ENCODE measurements at places on chromosomes 2 and 18.

GRCh38 chr2:70475266-70475665 lies 78.4 kb downstream of the TGFA start:
- DNase-seq, result no peak

DNA sequence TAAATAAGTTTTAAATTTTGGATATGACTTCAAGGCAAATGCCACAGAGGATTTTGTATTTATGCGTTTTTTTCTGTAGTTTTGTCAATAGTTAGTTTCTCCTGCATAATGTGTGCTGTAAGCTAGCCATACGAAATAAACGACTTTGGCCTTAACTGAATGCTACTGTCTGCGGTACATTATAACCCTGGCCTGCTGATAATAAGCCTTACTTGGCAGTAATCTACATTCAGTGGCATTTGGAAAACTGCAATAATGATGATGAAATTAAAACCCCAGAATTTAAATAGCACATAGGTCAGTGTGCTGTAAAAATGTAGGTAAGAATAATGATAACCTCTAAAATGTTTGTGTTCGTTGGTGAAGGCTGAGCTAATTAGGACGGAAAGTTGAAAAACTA lies 88.8 kb downstream of the LRP1B start:
- DNase-seq, result no peak

DNA sequence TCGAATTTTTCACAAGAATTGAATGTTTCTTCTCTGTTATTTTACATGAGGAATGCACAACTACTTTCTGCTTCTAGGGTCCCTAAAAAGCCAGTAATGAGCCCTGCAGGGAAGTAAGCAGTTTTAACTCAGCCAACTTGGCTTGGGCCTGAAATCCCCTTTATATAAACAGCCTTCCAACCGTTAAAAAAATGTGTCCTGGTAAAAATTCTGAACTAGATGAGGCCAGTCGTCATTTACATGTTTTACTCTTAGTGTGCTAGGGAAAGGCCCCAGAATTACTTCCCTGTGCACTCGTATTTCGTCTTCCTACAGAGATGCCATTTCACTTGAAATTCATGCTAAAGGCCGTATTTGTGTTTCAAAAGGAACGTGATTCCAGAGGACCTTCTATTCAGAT lies 42.4 kb upstream of the RPE start:
- no peak for DNase-seq

- no peak for DNase-seq
Measured at GRCh38 chr2:20682167-20682920, 15.4 kb downstream of the GDF7 start.

- DNase-seq, result peak; percentile 79
Measured at GRCh38 chr18:79064228-79064627, 5.0 kb upstream of the ATP9B start.

GRCh38 chr2:3248754-3249475 lies 128.7 kb downstream of the EIPR1 start:
- no peak for DNase-seq

- no peak for DNase-seq
Measured at GRCh38 chr2:187078297-187078696, 229.3 kb upstream of the ZSWIM2 start.

- DNase-seq, result no peak
Measured at GRCh38 chr18:9091066-9091476, 11.4 kb upstream of the NDUFV2 start.

DNA sequence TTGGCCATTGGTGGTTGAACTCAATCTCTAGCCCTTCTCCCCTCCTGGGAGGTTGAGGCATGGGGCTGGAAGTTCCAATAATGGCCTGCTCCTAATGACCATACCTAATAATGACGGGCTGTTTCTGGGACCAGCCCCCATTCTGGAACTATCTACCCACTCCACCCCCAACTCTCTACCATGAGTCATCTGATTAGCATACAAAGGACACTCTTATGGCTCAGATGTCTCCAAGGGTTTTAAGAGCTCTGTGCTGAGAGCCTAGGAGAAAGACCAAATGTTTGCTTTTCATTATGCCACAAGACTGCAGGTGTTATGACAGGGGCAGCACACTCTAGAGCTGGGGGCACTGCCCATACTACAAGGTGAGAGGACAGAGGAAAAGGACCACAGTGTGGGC lies 137.0 kb upstream of the NCKAP5 start:
- no peak for DNase-seq

DNA sequence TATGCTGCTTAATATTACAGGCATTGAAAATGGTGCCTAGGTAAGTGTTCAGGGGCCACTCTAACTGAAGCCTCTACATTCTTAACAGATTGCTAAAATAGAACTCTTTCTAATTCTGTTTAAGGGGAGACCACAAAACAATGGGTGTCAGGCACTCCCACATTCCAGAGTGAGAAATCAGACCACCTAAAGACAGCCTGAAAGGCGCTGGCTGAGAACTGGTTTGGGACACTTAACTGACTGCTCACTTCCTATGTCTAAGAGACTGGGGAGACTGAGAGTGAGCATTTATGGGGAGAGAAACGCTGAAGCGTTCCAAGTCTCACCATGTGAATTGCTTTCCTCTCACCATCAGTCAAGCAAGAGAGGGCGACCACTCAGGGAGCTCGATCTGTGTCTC lies 108.8 kb upstream of the ITGB6 start:
- no peak for DNase-seq

DNA sequence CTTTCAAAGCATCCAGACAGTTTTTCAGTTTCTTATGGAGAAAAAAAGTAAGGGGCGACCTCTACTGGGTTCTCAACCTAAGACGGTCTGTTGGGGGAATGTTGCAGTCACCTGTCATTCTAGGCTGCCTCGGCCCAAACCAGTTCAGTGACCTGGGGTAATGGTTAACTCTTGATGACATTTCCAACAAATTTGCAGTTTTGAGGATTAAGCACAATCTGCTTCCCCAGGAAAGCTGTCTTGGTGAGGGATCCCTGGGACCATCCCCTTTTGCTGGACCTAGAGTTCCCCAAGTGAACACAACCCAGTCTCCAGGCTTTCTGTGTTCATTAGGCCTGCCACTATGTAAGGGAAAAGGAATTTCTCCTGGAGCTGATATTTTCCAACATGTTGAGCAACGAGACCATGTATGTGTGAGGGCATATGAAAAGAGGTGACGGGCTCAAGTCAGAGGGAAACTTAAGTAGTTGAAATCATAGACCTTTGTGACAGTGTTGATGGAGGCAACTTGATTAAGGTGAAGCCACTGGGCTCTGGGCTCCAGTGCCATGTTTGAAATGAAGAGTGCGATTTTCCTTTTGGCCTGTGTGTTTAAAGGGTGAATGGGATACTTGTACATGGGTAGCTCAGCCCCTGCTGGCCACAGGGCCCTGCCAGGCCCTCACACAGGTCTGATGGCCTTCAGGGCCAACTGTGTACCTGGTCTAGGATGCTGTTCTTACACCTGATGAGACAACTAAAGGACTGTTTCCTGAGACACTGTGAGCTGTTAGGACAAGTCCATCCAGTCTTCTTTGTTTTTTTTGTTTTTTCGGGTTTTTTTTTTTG lies 27.0 kb downstream of the FOSL2 start:
- no peak for DNase-seq

- no peak for DNase-seq
Measured at GRCh38 chr2:18180031-18180610, 301.7 kb downstream of the KCNS3 start.
